ENCODE measurements at places on chromosomes 3 and 15.
A peak's percentile ranks its signal among the peaks of the same experiment; 100 is the strongest.

GRCh38 chr15:89003865-89004725, 84.2 kb upstream of the ABHD2 start:
- no peak for DNase-seq

- no peak for DNase-seq
Measured at GRCh38 chr15:61169275-61169903, 59.7 kb downstream of the RORA start.

DNA sequence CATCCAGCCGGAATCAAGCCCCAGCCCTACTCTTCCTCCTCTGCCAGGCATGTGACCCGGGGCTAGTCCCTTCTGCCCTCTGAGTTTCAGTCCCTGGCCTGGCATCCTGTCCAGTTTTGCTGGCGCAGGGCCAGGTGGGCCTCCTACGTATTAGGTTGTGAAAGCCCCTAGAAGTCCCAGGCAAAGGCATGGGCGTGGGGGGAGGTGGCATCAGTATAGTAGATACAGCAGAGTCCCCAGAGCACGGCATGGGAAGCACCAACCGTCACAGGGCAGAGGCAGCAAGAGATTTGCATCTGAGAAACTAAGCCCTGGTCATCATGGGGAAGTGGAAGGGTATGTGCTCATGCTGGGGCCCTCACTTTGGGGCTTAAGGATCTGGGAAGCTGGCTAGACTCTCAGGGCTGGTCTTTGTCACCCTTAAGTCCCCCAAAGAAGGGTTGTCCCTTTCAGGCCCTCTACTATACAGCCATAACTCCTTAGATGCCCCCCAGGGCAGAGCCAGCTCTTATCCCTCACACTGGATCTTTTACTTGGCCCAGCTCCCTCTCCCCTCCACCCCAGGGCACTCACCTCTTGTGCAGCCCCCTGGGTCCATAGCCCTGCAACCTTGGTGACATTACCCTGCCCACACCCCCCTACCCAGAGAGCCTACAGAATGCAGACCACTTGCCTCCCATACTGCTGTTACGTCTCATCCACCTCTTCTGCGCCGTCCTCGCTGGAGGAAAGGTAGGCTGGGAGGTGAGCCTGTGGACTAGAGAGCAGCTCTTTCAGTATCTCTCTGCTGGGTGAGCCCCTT, 11.3 kb downstream of the NBEAL2 start:
- DNase-seq, result no peak

GRCh38 chr15:32872621-32873283, 154.9 kb downstream of the GREM1 start:
- no peak for DNase-seq

DNA sequence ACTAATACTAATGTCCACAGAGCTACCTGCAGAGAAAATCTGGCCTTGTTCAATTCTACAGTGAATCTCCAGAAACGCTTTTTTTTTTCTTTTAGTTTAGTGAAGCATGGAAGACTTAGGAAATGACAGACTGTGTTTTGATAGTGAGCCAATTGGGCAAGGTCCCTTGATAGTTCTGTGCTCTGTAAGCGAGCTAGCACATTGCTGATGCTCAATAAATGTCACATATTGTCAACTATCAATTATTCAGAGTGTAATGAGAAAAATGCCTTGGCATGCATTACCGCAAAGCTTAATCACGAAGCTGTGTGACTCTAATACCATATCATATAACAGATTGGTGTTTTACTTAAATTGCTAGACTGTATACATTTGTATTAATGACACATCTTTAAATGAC, 5.2 kb upstream of the C3orf85 start:
- DNase-seq, result no peak

DNA sequence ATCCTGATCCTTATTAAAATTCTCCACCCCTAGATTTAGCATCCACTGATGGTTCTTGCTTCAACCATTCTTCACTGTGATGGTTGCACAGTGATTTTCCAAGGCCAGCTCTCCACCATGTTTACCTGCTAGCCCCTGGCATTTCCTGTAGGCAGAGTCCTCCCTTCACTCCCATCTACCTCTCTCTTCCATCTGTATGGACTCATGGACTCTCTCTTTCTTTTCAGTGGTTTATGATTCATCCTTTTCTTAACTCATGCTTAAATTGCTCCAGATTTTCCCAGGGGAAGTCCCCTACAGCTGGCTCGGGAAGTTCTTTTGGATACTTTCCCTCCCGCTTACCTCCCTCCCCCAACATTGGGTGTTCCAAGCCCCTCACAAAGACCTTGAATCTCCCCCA, 18.7 kb downstream of the TGM4 start:
- DNase-seq, result no peak

DNA sequence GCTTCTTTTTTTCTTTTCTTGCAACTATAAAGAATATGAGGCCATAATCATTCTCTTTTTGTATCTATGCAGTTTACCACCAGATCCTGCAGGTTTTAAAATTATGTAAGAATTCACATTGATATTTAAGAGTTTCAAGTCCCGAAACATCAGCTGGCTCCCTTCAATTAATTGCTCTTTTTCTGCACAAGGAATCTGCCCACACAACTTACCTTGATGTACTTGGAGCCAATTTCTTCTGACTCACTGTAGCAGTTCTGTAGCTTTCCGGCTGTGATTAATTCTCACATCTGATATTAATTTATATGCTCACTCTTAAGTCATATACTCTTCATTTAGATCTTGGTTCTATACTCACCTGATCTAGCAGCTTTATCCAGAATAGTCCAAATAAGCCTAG, 781.8 kb downstream of the CADM2 start:
- no peak for DNase-seq

GRCh38 chr15:28208583-28208982, 109.5 kb upstream of the OCA2 start:
- no peak for DNase-seq

GRCh38 chr3:128066114-128066513, 13.9 kb downstream of the SEC61A1 start:
- DNase-seq, result no peak

- DNase-seq, result no peak
Measured at GRCh38 chr3:20316238-20316637, 130.2 kb upstream of the SGO1 start.

DNA sequence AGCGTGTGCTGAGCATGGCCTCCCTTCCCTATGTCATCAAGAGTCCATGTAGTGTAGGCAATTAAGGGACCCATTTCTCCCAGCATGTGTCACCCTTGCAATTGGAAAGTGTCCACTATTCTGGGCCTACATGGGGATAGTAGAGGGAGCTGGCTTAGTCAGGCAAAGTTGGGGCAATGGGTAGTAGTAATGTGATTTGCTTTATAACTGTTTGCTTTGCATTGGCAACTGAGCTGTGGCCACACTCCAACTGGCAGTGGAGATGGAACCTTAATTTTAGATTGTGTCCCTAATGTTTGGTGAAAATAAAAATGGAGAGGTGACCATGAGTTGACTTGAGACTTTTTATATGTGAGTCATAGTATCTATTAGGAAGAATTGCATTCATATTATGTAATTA, 97.7 kb upstream of the SAMMSON start:
- DNase-seq, result no peak

GRCh38 chr3:16504242-16504641, 9.3 kb downstream of the RFTN1 start:
- DNase-seq, result no peak

DNA sequence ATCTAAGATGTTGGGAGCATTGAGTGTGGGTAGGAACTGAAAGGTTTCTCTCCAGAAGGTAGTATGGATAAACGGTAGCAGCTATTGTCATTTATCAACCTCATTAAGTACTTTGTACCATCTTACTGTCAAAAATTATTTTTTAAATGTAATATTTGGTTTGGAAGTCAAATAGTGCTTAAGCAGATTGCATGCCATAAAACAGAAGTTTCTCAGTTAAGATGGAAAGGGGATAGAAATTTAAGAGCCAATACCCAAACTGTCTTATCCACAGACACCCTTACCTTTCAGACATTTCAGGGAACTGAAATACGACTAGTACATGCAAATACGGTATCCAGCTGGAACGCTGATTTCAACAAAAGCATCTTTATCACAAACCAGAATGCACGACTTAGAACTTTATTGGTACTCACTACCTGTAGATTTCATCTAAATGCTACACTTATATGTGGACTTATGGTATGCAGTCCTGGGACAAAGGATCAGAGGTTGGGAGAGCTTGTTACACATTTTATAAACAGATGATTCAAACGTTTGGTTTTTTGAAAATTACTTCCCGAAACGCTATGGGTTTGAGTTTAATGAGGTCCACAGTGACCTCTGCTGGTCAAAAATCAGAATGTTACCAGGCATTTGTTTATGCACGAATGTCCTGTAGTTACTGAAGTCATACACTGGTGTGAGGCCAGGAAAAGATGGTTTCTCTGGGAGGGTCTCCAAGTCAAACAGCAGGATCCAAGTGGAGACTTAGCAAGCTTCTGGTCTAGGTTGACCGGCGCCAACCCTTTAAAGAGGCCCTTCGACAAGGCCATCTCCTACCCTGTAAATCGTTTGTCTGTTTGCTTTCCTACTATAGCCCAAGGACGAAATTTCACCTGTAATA, 45.7 kb upstream of the DUT start:
- DNase-seq, result peak; percentile 85

DNA sequence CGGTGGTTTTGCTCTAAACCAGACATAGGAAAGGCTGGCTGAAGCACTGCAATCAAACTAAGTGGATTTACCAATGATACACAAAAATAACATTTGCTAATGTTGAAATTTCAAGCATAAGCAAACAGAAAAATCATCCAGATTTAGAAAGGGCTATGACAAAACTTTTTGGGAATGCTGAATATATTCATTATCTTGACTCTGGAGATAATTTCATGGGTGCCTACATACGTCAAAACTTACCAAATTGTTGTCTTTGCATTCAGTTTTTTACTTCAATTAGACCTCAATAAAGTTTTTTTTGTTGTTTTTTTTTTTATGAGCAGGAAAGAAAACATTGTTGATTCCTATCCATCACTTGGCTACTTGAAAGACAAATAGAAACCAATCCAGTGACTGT, 140.8 kb downstream of the NR2E3 start:
- no peak for DNase-seq

- DNase-seq, result no peak
Measured at GRCh38 chr15:52144656-52145178, 32.1 kb upstream of the BCL2L10 start.

- DNase-seq, result no peak
Measured at GRCh38 chr3:35187908-35188307, 451.4 kb upstream of the ARPP21 start.

GRCh38 chr15:50330921-50331320, 24.1 kb downstream of the GABPB1 start:
- DNase-seq, result no peak

- no peak for DNase-seq
Measured at GRCh38 chr3:23444386-23444785, 241.3 kb downstream of the UBE2E2 start.

GRCh38 chr15:60895986-60896385, 333.1 kb downstream of the RORA start:
- DNase-seq, result no peak

- no peak for DNase-seq
Measured at GRCh38 chr15:57327985-57328471, 48.3 kb upstream of the CGNL1 start.

DNA sequence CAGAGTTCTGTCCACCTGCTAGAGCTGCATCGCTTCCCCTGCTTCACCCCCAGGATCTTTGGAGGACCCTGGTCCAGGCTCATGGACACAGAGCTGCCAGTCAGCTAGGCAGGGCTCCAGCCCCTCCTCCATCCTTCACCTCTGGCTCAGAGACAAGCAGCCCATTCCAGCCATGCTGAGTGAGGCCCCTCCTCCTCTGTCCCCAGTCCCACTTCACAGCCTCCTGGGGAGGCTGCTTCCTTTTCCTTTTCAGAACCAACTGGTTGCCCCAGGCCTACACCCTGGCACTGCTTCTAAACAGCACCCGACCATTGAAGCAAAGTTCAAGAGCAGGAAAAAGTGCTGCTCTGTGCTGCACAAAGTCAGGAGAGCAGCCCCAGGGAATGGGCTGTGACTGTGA, 22.2 kb downstream of the IQSEC1 start:
- DNase-seq, result no peak

GRCh38 chr15:55222588-55222987, 25.8 kb upstream of the RSL24D1 start:
- DNase-seq, result no peak

DNA sequence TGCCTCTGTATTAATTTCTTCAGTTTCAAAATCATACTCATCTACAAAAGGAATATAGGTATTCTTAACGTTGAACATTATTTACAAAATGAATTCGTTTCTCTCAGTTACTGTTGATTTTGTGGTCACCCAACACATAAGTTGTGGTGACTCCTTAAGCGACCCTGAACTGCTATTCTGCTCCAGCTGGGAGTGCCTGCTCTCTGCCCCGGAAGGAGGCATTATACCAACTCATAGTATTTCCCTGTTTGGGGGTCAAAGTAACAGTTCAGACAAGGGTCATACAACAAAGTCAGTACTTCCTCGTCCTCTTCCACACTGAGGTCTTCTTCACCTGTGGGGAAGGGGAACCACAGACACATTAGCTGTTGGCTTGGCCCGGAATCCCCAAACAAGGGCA, 75.7 kb upstream of the FAM3D start:
- DNase-seq, result no peak

GRCh38 chr3:48194446-48195071, 6.3 kb upstream of the CDC25A start:
- no peak for DNase-seq
